ENCODE measurements at places on chromosomes 4 and X.
A peak's percentile ranks its signal among the peaks of the same experiment; 100 is the strongest.

GRCh38 chr4:13980317-13981310 is 353.1 kb upstream of the BOD1L1 start:
- H3K27ac ChIP-seq: no peak overlapping the region
- H3K36me3 ChIP-seq: no peaks in the 10 kb centered on the region
- H3K27me3 ChIP-seq: no peaks in the 10 kb centered on the region
- H3K4me3 ChIP-seq: no peak overlapping the region

- no peaks in the 10 kb centered on the region for H3K27me3 ChIP-seq
- H3K36me3 ChIP-seq: no peaks in the 10 kb centered on the region
- H3K27ac ChIP-seq: no peak overlapping the region
- no peak overlapping the region for H3K4me3 ChIP-seq
- DNase-seq: no peak
- H3K4me1 ChIP-seq: no peaks in the 10 kb centered on the region
These were observed 66.6 kb downstream of the MTMR1 start for GRCh38 chrX:150759568-150760416.

- DNase-seq: peak; percentile 27
- H3K36me3 ChIP-seq: no peaks in the 10 kb centered on the region
- peaks cover 47% of the 10 kb centered on the region for H3K4me1 ChIP-seq
- H3K27me3 ChIP-seq: no peaks in the 10 kb centered on the region
- no peak overlapping the region for H3K27ac ChIP-seq
These were observed 37.0 kb downstream of the NAP1L5 start for GRCh38 chr4:88660446-88661294.

- DNase-seq: no peak
- peaks cover 13% of the 10 kb centered on the region for H3K4me1 ChIP-seq
- H3K27ac ChIP-seq: peak overlapping the region; percentile 33
- no peaks in the 10 kb centered on the region for H3K36me3 ChIP-seq
- H3K4me3 ChIP-seq: peak overlapping the region; percentile 55
These were observed 708 bp downstream of the BCLAF3 start for GRCh38 chrX:19990151-19990555.

GRCh38 chr4:15755321-15756155 is 22.6 kb upstream of the CD38 start:
- no peak overlapping the region for H3K27ac ChIP-seq
- H3K27me3 ChIP-seq: peaks cover 2% of the 10 kb centered on the region
- DNase-seq: no peak
- no peaks in the 10 kb centered on the region for H3K36me3 ChIP-seq

- H3K4me3 ChIP-seq: no peak overlapping the region
- no peaks in the 10 kb centered on the region for H3K36me3 ChIP-seq
- H3K27me3 ChIP-seq: no peaks in the 10 kb centered on the region
- H3K4me1 ChIP-seq: no peaks in the 10 kb centered on the region
- DNase-seq: no peak
These were observed 734.3 kb downstream of the STIM2 start for GRCh38 chr4:27594922-27595321.

DNA sequence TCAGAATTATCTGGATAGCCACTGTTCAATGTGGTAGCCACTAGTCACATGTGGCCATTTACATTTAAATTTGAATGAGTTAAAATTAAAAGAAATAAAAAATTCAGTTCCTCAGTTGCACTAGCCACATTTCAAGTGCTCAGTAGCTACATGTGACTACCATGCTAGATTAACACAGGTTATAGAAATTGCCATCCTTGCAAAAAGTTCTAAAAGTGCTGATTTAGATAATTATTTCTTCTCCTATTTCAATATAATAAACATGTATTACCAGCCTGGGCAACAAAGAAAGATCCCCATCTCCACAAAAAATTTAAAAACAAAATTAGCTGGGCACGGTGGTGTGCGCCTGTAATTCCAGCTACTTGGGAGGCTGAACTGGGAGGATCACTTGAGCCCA is 11.7 kb upstream of the STAG2 start:
- no peak overlapping the region for H3K27ac ChIP-seq
- H3K27me3 ChIP-seq: no peaks in the 10 kb centered on the region
- H3K4me3 ChIP-seq: no peak overlapping the region
- peaks cover 25% of the 10 kb centered on the region for H3K4me1 ChIP-seq
- DNase-seq: no peak

- no peaks in the 10 kb centered on the region for H3K36me3 ChIP-seq
- H3K4me3 ChIP-seq: no peak overlapping the region
- no peak for DNase-seq
These were observed 67.0 kb downstream of the HTRA3 start for GRCh38 chr4:8336412-8337075.

- H3K36me3 ChIP-seq: no peaks in the 10 kb centered on the region
- no peak for DNase-seq
- H3K4me3 ChIP-seq: no peak overlapping the region
These were observed 730.8 kb downstream of the IL1RAPL1 start for GRCh38 chrX:29318012-29318411.

- no peak for DNase-seq
- H3K27me3 ChIP-seq: no peaks in the 10 kb centered on the region
- no peaks in the 10 kb centered on the region for H3K4me1 ChIP-seq
- H3K27ac ChIP-seq: no peak overlapping the region
These were observed 597.7 kb downstream of the PCDH18 start for GRCh38 chr4:136934601-136935000.

- H3K27ac ChIP-seq: no peak overlapping the region
- no peaks in the 10 kb centered on the region for H3K27me3 ChIP-seq
- no peaks in the 10 kb centered on the region for H3K36me3 ChIP-seq
- H3K4me1 ChIP-seq: peaks cover 11% of the 10 kb centered on the region
- no peak for DNase-seq
These were observed 48.6 kb upstream of the ARHGAP24 start for GRCh38 chr4:85426366-85426765.
